ENCODE measurements at places on chromosomes 4 and X. TPM values are rescaled to one million over a fixed set of nuclear protein-coding genes. Genes with fewer than 3 reads are reported as not detected.

Gene PRDM5
- 7.3 TPM for total RNA-seq

Gene MAGEA2B
- total RNA-seq = not detected

Gene FGFR3
- 2.5 TPM for total RNA-seq

Gene FANCB
- 2.7 TPM for total RNA-seq

Gene GUCY1A1
- total RNA-seq = not detected

Gene P2RY4
- 0.20 TPM for total RNA-seq

Gene BEND2
- total RNA-seq = not detected

Gene RRH
- total RNA-seq = not detected

Gene DCAF8L2
- total RNA-seq = not detected

Gene STATH
- not detected for total RNA-seq

Gene EFHC2
- not detected for total RNA-seq

Gene RBMXL3
- total RNA-seq = not detected

Gene S100P
- 55.6 TPM for total RNA-seq

Gene ALAS2
- not detected for total RNA-seq

Gene TEX13C
- total RNA-seq = not detected

Gene BTK
- not detected for total RNA-seq

Gene ARAP2
- total RNA-seq = 12.0 TPM

Gene SYTL5
- total RNA-seq = not detected

Gene RENBP
- total RNA-seq = not detected

Gene PDE6B
- not detected for total RNA-seq

Gene PHEX
- total RNA-seq = 0.69 TPM

Gene MAOA
- 9.8 TPM for total RNA-seq

Gene SPP1
- total RNA-seq = not detected

Gene SOX3
- not detected for total RNA-seq

Gene DAPP1
- 24.7 TPM for total RNA-seq

Gene ENOPH1
- 23.9 TPM for total RNA-seq

Gene FAT1
- 132 TPM for total RNA-seq

Gene CASK
- 43.2 TPM for total RNA-seq

Gene NHSL2
- not detected for total RNA-seq

Gene SYNPO2
- total RNA-seq = 0.42 TPM

Gene ZXDA
- 4.9 TPM for total RNA-seq

Gene VCX3A
- total RNA-seq = not detected

Gene ERCC6L
- total RNA-seq = 1.0 TPM

Gene TMEM35A
- total RNA-seq = not detected

Gene ALB
- not detected for total RNA-seq

Gene RXFP1
- total RNA-seq = 4.7 TPM

Gene TRPC3
- not detected for total RNA-seq

Gene COX7B
- 344 TPM for total RNA-seq

Gene ZNF157
- total RNA-seq = not detected

Gene ZAR1
- not detected for total RNA-seq

Gene HSD17B10
- 115 TPM for total RNA-seq

Gene FGB
- not detected for total RNA-seq

Gene JCHAIN
- not detected for total RNA-seq

Gene CT45A1
- total RNA-seq = not detected

Gene DUSP21
- not detected for total RNA-seq

Gene PAGE2B
- total RNA-seq = not detected

Gene GAGE1
- total RNA-seq = not detected
